Skeletal muscle cell (primary cell): ENCODE measurements at places on chromosomes 2 and 18.

DNA sequence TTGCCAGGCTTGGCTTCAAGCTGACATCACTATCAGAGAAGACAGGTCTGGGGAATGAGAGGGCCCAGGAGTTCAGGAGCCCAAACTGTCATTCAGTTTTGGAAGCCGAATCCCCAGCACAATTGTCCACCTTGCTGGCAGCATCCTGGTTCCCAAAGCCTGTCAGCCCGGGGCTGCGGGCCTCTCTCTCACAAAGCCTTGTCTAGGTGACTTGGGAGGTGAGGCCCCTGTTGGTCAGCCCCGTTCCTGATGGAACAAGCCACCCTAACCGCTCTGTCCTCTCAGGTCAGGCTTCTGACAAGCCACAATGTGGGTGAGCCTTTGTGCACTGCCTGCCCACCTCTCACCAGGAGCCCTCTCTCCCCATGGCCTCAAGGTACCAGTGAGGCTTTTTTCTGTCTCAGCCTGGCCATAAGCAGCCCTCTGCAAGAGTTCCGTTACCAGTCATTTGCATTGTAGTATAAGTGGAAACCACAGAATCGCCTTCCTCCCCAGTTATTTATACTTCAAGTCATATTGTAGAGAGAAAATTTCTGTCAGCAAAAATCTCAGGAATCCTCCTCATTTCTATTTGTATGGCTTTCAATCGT lies 100.6 kb downstream of the MSH2 start:
- DNase-seq = no peak

- DNase-seq = no peak
These were observed 86.3 kb downstream of the MDH1 start for GRCh38 chr2:63675026-63675425.

GRCh38 chr18:73839441-73839840 lies 308.2 kb downstream of the FBXO15 start:
- DNase-seq = no peak

- no peak for DNase-seq
These were observed 53.7 kb upstream of the APCDD1 start for GRCh38 chr18:10400534-10401307.

- DNase-seq = no peak
These were observed 106.0 kb downstream of the SETBP1 start for GRCh38 chr18:44786688-44787087.

DNA sequence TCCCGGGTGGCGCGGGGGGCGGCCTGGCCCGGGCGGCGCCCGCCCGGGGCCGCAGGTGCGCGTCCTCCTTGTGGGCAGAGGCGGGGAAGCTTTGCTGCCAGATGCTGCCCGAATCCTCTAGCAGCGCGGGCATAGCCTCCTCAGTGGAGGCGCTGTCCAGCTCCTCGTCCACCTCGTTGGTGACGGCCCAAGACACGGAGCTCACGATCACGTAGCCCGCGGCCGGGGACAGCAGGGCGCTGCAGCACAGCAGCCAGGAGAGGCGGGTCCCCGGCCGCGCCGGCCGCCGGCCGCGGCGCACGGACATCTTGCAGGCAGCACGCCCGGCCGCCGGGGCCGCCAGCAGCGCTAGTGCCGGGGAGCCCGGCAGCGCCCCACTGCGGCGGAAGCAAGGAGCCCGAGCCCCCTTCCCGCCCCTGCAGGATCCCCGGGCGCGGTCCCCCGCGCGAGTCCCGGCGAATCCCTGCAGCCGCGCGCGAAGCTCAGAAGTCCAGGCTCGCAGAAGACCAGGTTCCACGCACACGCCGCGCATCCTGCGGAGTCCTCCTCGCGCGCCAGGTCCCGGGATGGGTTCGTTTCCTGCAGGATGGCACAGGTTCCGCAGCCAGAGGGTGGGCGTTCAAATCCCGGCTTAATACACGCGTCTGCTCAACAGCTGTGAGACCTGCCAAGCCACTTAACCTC lies at the start of gene CREG2:
CREG2 (minus strand) TSS at position 353 of the 684 bp plus-strand sequence; CDS start at position 307, 46 bp downstream.
- peak; percentile 11 for DNase-seq

DNA sequence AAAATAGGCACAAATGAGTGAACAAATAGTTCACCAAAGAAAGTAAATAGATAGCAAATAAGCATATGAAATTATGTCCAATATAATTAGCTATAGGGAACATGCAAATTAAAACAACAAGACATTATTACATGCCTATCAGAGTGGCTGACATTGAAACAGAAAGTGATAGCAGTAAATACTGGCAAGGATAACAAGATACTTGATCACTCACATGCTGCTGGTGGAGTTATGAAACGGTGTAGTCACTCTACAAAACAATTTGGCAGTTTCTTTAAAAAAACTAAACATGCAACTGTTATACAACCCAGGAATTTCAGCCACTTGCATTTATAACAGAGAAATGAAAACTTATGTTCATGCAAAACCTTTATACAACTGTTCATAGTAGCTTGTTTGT lies 439.2 kb upstream of the ACVR2A start:
- no peak for DNase-seq

DNA sequence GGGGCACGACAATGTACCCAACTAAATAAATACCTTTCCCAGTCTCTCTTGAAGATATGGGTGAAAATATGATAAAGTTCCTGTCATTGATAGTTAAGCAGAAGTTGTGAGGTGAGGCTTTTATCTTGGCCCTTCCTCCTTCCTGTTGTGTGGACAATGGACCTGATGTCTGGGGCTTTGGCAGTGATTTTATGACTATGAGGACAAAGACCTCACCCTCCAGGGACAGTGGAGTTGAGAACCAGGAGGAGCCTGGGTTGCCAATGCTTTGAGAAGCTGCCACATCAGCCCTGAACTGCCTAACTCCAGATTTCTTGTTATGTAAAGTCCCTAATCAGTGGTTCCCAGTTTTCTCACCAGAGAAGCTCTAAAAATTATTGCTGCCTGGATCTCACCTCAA lies 20.8 kb upstream of the MGAT4A start:
- no peak for DNase-seq

GRCh38 chr2:62071760-62072680 lies 123.9 kb upstream of the B3GNT2 start:
- DNase-seq = no peak

GRCh38 chr2:107525406-107525805 lies 301.3 kb upstream of the RGPD4 start:
- DNase-seq = peak; percentile 13

DNA sequence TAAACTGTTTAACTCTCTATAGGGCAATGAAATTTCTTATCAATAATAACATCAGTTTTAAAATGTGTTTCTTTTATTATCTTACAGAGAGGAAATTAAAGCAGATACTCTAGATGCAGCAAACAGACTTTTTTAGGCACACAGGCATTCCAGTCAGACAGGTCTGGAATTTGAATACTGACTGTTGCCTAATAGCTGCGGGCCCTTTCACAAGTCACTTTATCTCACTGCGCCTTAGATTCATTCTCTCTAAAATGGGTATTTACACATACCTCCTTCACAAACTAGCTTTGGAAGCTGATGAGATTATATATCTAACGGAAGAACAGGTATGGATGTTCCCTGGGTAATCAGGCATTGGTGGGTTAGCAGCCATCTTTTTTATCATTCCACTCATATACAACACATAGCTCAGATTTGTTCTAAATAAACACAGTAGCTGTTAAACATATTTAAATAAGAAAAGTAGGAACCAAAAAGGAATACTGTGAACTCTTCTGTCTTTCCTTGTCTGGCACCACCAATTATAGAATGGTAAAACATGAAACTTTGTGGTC lies 104.2 kb downstream of the LRP2 start:
- DNase-seq = no peak

DNA sequence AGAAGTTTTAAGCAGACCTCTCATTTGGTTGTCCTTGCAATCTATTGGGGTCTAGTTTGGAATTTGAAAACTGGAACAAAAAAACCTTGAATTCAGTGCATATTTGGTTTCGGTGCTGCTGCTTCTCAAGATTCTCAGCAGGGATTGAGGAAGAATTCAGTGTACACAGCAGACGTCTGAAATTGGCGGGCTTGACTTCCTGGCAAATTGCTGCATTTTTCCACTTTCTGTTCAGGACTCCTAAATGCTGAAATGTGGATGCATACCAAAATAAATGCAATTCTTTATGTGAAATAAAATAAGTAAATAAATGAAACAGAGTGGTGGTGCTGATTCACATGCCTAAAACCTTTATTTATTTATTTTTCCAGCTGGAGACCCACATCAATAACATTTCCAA lies 332.4 kb upstream of the KYNU start:
- DNase-seq = no peak

GRCh38 chr2:241132538-241133435 lies 16.5 kb downstream of the PASK start:
- DNase-seq = no peak

DNA sequence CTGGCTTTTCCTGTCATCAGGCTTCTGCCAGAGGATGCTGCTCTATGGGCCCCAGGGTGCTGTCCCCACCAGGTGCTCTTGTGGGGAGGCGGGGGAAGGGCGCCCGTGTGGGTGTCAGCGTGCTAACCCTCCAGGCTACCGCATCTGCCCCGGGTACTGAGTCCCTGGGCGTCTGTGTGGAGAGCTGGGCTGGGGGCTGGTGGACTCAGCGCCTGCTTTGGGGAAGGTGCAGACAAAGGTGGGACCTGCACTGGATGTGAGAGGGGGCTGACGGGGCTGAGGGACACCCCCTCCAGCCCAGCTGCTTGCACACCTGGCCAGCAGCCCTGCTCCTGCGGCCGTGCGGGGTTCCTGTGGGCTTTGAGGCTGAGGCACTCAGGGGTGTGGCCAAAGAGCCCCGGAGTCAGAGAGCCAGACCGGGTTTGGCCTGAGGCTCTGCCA lies 120.7 kb upstream of the PXDN start:
- no peak for DNase-seq

DNA sequence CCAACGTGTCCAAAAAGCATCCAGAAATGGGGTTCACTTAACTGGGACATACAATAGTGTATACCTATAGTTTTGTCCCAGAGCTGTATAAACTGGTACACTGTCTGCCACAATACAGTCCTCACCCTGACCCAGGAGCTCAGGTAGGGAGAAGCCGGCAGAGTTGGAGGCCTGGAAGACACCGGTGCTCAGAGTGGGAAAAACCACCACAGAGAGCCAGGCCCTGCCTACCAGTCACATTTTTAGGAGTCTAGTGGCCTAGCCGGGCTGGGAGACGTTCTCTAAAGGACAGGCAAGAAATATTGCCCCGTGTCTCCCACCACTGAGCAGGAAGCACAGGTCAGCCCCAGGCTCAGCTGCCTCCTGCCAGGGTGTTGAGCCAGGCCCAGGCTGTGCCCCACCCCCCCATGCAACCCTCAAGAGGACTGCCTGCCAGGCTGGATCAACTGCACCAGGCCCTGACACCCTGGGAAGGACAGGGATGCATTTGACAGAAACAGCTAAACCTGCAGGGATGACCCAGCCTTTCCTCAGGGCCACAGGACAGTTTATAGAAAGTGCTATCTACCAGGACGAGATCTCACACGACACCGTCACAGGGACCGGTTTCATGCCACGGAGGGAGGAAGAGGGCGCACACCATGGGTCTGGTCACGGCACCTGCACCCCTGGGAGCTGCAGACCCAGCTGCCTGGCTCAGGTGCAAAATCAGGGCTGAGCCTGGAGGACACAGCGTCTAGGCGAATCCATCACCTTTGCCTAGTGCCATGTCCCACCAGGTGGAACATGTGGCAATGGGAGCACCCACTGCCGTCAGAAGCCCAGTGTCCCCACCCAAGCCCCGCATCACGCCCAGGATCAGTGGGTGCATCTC lies 89.9 kb downstream of the TMEM18 start:
- DNase-seq = no peak

DNA sequence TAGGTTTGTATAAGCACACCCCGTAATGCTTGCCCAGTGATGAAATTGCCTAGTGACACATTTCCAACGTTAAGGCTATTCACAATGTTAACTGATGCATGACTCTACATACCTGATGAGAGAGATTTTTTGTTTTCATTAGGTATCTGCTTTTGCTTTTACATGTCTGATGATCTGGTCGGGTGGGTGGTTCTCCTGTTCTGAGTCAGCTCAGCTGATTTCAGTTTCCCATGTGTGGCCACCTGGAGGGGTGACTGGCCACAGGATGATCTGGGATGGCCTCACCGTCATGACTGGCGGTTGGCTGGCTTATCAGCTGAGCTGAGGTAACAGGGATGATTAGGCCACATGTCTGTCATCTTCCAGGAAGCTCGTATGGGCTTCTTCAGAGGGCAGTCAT lies 33.8 kb upstream of the ACYP2 start:
- no peak for DNase-seq

GRCh38 chr2:166900700-166901099 lies 12.4 kb downstream of the XIRP2 start:
- DNase-seq = peak; percentile 5

DNA sequence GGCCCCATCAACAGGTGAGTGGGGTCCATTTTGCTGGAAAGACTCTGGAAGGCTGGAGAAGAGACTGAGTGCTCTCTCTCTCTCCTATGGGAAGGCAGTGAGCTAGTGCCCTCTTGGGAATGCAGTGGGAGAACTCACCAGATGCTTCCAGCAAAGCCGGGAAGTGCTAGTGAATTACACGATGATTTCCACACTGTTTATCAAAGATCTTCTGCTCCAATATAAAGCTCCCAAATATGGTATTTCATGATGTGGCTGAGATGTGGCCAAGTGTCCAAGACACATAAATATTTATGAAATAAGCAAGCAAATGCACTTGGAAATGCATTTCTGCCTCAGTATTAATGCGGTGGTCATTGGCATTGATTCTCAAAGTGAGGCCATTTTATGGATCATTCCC lies 135.9 kb downstream of the VAPA start:
- DNase-seq = no peak

- DNase-seq = peak; percentile 46
These were observed 561.9 kb upstream of the ID2 start for GRCh38 chr2:8119782-8120505.

DNA sequence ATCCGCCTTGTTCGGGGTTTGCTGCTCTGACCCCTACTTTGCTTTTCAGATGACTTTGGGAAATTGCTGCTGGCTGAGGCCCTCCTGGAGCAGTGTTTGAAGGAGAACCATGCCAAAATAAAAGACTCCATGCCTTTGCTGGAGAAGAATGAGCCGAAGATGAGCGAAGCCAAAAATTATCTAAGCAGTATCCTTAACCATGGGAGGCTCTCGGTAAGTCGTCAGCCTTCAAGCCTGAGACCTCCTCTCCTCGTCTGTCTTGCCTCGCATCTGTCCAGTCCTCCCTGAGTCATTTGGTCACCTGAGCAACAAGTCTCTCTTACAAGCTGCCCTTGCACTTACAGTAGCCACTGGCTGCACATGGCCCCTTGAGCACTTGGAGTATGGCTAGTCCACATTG lies 34.7 kb upstream of the MCFD2 start:
- no peak for DNase-seq

GRCh38 chr2:201450954-201451291 lies 335 bp downstream of the TRAK2 start:
- DNase-seq = no peak

GRCh38 chr2:227378371-227378782 lies 729 bp downstream of the TM4SF20 start:
- DNase-seq = no peak

- DNase-seq = no peak
These were observed 209.5 kb downstream of the DYM start for GRCh38 chr18:49250816-49251388.

DNA sequence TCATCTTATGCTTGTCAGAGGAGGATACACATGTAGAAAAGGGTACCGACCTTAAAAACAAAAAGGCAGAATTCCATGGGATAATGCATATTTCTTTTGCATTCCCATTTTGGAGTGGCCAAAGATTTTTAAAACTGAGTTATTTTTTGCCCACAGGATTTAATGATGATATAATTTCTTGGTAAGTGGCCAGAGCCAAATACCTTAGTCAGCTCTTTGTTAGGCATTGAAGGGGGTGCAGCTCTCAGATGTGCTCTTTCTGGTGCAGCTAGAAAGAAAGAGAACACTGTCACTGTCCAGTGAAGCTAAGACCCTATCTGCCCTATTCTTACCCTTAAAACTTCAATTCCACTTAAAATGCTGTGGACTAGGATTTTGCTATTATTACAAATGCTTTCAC lies 10.8 kb downstream of the COQ10B start:
- DNase-seq = no peak
